Pancreas (tissue), 10 donors: ENCODE measurements at places on chromosomes 2 and 18. TPM values are rescaled to one million over a fixed set of nuclear protein-coding genes. Genes with fewer than 3 reads are reported as not detected.

DNA sequence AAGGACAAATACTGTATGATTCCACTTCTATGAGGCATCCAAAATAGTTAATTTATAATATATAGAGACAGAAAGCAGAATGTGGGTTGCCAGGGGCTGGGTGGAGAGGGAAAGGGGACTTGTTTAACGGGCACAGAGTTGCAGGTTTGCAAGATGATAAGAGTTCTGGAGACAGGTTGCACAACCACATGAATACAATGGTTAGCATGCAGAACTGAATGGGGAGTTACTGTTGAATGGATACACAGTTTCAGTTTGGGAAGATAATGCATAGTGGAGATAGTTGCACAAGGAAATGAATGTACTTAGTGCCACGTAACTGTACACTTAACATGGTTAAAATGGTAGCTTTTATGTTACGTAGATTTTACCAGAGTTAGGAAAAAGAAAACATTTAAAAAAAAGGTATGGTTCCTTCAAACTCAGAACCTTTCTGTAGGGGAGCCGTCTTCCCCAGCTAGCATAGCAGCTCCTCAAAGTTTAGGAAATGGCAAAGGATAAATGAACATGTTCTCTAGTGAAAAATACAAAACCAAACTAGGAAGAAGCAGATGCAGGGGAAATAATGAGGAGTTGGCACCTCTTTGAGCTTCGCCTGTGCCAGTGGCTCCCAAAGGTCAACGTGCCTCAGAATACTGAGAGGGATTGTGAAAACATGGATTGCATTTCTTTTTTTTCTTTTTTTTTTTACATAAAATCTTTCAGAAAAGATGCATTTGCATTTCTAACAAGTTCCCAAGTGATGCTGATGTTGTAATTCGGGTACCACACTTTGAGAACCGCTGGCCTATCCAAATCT, 95.2 kb downstream of the ZCCHC2 start:
- DNase-seq: no peak

DNA sequence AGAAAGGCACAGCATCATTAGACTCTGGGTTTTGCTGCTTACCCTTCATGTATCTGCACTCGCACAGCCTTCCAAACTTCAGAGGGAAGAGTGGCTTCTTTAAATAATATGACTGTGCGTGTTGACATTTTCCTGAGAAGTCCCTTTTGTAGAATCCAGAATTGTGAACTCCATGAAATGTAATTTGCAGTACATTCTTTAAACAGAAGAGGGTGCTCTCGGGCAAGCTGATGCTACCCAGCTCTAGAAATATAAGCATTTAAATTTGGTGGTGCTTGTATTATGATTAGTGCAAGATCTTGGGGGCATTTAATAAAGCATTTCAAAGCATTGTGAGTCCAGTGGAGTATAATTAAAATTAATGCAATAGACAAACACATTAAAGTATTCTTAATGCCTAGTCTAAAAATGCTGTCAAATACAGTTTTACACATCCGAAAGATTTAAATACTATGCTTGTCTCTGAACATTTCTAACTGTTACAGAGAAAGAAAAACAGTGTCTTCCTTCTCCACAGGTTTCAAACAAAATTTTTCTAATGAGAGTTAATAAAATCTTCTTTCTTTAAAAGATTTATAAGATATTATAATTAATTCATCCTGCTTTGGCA, 17.3 kb upstream of the GTF2A1L start:
- DNase-seq: no peak

DNA sequence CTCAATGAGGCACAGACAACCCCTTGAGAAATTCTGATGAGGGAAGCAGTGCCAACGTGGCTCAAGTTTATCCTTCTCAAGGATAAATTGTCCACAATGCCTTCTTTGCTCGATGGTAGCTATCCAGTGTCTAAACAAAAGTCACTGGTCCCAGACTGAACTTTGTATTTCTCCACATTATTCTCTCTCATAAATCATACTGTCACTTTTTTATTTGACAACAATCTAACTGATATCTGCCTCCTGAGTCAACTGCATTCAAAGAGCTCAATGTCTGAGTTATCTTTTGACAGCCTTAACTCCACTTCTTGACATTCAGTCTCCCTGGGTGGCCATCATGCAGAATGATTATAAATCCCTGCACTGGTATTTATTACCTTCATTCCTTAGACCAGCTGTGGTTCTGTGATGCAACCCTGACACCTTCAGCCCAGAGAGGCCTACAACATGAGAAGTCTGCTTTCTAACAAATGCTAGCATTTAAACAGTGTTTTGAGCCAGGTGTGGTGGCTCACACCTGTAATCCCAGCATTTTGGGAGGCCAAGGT, 38.2 kb downstream of the IMMT start:
- DNase-seq: no peak

DNA sequence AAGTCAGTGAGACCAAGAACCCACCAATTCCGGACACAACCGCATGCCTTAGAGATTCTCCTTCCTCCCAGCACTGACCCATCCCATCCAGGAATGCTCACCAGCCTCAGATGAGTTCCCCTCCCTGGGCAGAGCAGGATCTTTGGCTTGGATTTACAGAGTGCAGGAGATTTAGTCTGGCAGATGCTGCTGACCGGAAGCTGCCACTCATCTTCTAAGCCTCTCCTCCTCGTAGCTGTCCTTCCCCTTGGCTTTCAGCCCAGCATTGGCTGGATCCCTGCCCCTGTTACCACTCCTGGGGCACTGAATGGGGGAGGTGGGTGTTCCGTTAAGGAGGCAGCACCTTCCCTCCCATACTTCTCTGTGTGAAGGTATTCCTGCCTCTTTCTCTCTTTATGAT, 53.2 kb downstream of the VWA3B start:
- DNase-seq: no peak

DNA sequence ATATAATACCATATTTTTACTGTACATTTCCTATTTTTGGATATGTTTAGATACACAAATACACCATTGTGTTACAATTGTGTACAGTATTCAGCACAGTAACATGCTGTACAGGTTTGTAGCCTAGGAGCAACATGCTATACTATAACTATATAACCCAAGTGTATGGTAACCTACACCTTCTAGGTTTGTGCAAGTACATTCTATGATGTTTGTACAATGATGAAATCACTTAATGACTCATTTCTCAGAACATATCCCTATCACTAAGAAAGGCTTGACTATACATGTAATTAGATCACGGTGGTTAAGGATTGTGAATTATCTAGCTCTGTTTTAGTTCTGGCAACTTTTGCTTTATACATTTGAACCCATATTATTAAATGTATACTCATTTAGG, 31.3 kb downstream of the NPHP1 start:
- no peak for DNase-seq

DNA sequence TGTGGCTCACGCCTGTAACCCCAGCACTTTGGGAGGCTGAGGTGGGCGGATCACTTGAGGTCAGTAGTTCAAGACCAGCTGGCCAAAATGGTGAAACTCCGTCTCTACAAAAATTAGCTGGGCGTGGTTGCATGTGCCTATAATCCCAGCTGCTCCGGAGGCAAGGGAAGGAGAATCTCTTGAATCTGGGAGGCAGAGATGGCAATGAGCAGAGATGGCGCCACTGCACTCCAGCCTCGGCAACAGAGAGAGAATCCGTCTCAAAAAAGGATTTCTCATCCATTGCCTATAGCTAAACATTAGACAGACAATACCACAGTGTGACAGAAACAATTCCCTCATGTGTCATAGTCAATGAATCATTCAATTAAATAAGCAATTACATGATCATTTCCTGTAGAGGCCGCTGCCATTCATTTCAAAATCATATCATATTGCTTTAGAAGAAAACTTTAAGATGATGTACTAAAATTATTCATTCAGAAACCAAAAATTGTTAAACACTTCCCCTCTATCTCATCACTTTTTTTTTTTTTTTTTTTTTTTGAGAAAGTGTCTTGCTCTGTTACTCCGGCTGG, 69.5 kb upstream of the TGIF1 start:
- no peak for DNase-seq

DNA sequence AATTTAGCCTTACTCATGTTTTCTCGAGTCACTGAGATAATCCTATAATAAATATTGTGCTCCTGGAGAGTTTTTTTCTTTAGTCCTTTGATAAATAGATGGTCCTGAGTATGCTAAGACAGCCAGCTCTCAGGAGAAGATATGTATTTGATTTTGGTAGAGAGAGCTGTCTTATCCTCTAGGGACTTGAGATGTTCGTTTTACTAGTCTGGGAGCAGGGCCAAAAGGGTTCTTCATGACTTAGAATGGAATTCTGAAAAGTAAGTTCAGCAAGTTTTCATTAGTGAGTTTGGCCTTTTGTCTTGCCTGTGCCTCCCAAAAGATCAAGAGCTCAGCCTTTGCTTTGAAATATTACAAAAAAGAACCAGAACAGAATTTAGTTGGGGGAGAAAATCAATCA, 246.7 kb downstream of the BABAM2 start:
- no peak for DNase-seq

GRCh38 chr2:171846894-171847293, 47.1 kb downstream of the SLC25A12 start:
- no peak for DNase-seq

DNA sequence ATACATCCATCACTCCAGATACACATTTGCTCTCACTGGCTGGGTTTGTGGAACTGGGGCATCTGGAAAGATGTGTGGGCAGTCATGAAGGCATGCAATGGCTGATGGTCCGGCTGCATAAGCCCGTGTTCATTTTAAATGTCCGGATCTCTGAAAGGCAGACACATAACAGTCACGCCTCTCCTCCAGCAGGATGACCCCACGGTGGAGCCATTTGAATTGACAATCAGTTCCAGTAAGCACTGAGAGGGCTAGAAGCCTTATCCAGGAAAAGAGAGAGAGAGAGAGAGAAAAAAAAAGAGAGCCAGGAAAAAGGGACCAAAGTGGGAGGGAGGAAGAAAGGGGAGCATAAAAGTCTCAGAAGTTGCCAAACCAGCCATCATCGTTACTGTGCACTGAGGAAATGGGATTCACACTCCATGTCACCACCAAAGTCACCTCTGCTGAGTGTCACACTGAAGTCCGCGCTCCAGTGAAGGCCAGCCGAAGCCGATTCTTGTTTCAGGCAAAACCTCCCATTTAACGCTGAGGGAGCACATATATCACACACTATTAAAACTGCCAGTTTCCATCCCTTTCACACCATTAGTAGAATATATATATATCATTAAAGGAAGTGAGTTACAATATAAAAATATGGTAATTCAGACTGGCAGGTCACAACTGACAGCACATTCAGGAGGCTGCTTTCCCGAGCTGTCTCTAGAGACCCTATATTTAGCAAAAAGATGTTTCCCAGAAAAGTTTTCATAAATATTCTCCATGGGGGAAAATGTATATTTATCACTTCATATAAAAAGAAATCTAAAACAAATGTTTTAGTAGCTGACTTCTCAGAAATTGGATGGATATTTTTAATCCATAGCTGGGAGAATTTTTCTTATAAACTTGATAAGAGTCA, 142.0 kb downstream of the ACTR3 start:
- no peak for DNase-seq

GRCh38 chr18:59902131-59902992, 2.6 kb downstream of the PMAIP1 start:
- no peak for DNase-seq

- no peak for DNase-seq
Observed at GRCh38 chr18:36660311-36660710, 168.5 kb downstream of the TPGS2 start.

DNA sequence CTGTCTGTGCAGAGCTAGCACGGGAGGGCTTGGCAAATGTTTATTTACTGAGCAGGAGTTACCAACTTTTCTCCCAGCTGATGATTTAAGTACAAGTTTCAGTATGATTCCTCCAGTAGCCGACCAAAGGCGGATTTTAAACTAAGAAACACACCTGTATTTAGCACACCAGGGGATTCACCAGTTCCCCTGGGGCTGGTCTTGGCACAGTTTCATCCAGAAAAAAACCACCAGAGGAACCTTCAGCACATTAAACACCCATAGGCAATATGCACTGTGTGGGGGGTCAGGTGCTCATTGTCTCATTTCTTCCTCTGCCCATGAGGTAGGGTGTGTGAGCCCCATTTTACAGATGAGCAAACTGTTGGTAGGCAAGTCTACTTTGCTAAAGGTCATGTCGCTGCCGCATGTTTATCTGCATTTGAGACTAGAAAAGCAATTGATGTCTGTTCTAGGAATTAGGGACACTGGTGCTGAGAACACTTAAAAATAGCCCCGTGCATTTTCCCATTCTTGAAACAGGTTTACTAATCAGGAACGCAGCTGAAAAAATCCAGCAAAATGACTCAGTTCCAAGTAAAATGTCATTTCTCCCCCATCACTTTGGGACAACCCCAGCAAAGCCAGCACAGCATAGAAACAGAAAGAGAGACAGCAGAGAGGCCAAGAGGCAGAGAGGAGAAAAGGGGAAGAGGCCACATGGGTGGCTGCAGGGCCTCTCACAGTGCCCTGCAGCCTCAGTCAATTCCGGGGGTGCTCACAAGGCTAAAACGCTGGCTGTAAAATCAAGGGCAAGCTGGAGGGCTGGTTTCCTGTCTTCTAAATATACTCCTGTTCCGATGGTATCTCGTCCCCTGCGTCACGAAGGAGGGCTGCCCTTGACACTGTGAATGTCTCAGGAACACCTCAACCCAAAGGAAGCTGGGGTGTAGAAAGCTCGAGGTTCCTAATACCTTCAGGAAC, 166.8 kb upstream of the ID2 start:
- DNase-seq: no peak

GRCh38 chr2:240184656-240185055, 44.2 kb upstream of the OTOS start:
- no peak for DNase-seq

DNA sequence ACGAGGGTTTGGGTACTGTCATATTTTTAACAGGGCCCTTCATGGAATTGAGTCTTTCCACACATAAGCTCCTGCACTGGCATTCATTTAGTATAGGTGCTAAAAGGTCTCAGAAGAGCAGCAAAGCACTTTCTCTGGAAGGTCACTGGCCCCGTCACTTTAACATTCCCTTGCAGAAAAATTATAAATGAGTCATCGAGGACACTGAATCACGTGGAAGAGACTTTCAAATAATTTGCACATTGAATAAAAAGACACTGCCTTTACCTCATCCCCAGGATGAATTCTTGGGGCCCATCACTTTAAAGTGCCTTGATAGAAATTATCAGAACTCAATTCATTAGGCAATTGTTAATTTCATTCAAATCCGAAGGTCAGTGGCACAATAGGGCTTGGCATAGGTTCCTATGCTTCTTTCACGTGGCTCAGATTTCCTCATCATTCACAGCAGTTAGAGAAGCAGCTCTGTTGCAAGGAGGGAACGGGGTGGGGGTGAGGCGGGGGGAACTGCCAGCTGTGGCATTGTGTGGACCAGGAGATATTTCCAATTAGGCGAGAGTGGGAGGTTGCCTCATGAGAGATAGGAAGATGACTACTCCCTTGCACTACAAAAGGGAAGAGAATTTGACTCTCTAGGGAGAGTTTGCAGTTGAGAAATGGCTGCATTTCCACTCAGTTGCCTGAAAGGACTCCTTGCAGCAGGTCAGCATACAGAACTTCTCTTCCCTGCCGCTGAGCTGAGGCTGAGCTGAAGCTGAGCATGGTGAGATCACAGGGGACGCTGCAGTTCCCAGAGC, 86.3 kb upstream of the NPAS2 start:
- DNase-seq: no peak

- DNase-seq: no peak
Observed at GRCh38 chr2:226467221-226467620, 332.4 kb downstream of the IRS1 start.

GRCh38 chr2:23238011-23238657, 146.8 kb upstream of the KLHL29 start:
- no peak for DNase-seq

The RTP5 gene
- not detected for total RNA-seq

The ASXL3 gene
- 1.6 TPM for total RNA-seq

The CIB4 gene
- 0.31 TPM for total RNA-seq

The AQP12A gene
- total RNA-seq: 138 TPM
